ENCODE measurements at places on chromosomes 2 and 18. TPM values are rescaled to one million over a fixed set of nuclear protein-coding genes. Genes with fewer than 3 reads are reported as not detected.

MYCN gene
- total RNA-seq = not detected

CHN1 gene
- 4.7 TPM for total RNA-seq

FRZB gene
- 1.4 TPM for total RNA-seq

C2orf15 gene
- 0.11 TPM for total RNA-seq

STON1 gene
- 26.8 TPM for total RNA-seq

B3GNT7 gene
- 0.78 TPM for total RNA-seq

PLGLB2 gene
- 2.6 TPM for total RNA-seq

CHRNG gene
- total RNA-seq = not detected

MRO gene
- total RNA-seq = 0.43 TPM

ALPP gene
- total RNA-seq = not detected

AKAIN1 gene
- total RNA-seq = not detected

NOL4 gene
- total RNA-seq = not detected

C1QL2 gene
- not detected for total RNA-seq

PLB1 gene
- 4.1 TPM for total RNA-seq

CDH19 gene
- total RNA-seq = 0.11 TPM

CNRIP1 gene
- 70.9 TPM for total RNA-seq

MYOM1 gene
- 0.76 TPM for total RNA-seq

UGT1A9 gene
- not detected for total RNA-seq

CHST9 gene
- total RNA-seq = not detected

GAL3ST2 gene
- 0.26 TPM for total RNA-seq

TEKT4 gene
- total RNA-seq = not detected

NT5DC4 gene
- total RNA-seq = not detected

TGFA gene
- 0.91 TPM for total RNA-seq

FBXO41 gene
- 1.4 TPM for total RNA-seq

EML6 gene
- 0.39 TPM for total RNA-seq

NRP2 gene
- 109 TPM for total RNA-seq

CAPN14 gene
- total RNA-seq = 0.13 TPM

FAM228B gene
- total RNA-seq = 17.9 TPM

HOXD10 gene
- total RNA-seq = 0.78 TPM

SNORC gene
- 0.65 TPM for total RNA-seq

GAREM1 gene
- total RNA-seq = 3.0 TPM

TUBA4B gene
- not detected for total RNA-seq

RGPD8 gene
- total RNA-seq = 22.5 TPM

CFAP53 gene
- 0.54 TPM for total RNA-seq

DSG4 gene
- total RNA-seq = not detected

COL4A4 gene
- under 0.01 TPM for total RNA-seq

Data from articular chondrocyte of knee joint (primary cell).